MCF 10A (cell line): ENCODE measurements at places on chromosomes 1 and 21.
A peak's percentile ranks its signal among the peaks of the same experiment; 100 is the strongest.

DNA sequence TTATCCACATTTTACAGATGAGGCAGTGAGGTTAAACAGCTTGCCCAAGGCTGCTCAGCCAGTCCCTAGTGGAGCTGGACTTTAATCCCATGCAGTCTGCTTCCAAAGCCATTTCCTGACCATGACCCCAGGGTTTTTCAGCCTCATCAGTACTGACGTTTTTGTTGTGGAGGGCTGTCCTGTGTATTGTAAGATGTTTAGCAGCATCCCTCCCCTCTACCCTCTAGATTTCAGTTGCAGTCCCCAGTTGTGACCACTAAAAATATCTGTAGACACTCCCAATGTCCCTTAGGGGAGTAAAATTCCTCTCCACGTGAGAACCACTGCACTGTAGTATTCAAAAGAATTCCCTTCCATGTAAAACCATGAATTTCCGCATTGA, 30.2 kb upstream of the C1orf105 start:
- no peak for DNase-seq

GRCh38 chr1:85581802-85582686, 1.5 kb downstream of the CCN1 start:
- DNase-seq: peak; percentile 75

GRCh38 chr1:10495952-10496351, 21.2 kb downstream of the PEX14 start:
- DNase-seq: peak; percentile 97

DNA sequence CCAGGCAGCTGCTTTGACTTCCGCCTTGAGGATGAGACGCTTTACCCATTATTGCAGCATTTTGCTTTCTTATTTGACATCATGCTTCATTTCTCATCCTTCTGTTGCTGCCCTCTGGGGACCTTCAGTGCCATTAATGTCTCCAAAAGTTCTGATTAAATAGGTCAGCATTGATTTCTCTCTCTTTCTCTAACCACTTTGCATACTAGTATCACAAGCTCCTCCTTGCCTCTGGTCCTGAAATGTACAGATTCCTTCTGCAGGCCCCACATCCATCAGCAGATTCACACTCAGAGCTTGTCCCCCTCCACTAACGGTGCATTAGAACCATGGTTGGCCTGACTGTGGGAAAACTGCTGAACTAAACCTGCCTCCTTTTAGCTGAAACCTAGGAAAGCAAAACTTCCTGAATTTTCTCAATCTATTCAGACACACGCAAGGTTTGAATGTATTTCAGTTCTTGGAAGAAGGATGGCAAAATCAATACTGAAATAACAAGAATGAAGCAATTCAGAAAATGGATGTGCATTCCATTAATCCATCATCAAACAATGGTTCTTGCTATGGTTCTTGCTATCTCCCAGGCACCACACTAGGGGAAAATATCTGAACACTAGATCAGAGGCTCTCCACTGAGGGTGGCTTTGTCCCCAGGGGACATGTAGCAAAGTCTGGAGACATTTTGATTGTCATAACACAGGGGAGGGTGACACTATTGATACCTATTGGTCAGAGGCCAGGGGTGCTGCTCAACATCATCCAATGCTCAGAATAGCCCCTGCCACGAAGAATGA, 154.5 kb downstream of the PCP4 start:
- DNase-seq: no peak

GRCh38 chr21:44596068-44596725, 3.9 kb upstream of the KRTAP10-6 start:
- DNase-seq: no peak

DNA sequence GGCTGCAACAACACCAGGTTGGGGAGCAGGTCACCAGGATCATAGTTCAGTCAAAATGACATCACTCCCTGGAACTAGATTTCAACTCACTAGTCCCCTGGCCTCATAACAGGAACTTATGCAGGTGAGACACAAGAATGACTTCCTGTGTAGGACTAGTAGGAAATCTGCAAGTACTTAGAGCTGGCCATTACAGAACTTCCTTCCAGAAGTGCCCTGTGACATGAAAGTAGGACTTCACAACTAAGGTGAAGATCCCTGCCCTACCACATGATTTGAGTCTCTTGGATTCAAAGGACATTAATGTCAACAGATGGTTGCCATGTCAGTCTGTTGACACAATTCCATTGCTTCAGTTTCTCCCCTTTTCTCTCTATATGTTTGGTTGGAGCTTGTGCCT, 223.1 kb downstream of the RPS6KC1 start:
- DNase-seq: no peak
